Fibroblast of skin of abdomen (primary cell): ENCODE measurements at places on chromosomes 4 and X.

- DNase-seq = no peak
Observed at GRCh38 chrX:121823406-121823805, 776.0 kb downstream of the GLUD2 start.

GRCh38 chr4:102338405-102338804 is 6.9 kb downstream of the SLC39A8 start:
- no peak for DNase-seq

DNA sequence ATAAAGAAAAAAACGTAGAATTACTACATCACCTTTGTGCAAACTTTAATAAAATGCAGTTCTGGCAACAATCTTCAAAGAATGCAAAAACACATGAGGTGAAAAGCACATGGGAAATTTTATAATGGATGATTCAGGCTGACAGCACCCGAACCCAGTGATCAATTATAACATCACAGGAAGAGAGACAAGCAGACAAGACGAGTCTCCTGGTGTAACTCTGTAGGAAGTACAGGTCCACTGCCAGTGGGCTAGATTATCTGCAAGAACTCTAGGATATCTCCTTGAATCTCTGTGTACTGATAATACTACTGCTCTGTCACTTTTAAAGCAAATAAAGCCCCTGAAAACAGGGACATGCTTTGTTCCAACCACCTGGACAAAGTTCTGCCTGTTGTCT is 58.9 kb upstream of the NXF3 start:
- peak; percentile 9 for DNase-seq

- DNase-seq = no peak
Observed at GRCh38 chrX:72373136-72373535, 67.4 kb upstream of the CITED1 start.

DNA sequence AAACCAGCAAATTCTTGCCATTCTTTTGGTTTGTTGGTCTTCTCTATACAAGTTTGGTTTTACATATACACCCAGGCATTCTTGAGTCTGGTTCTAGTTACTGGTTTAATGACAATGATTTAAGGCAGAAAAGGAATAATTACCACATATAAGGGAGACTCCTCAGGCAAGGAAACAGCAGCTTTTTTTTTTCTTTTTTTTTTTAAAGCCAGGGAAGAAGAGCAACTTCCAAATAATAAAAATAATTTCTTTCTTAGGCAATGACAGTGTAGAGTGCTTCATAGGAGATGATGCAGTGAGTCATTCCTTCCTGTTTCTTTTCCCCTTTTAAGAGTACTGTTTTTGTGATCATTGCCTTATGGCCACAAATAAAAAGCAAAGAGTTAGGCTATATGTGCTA is 289.7 kb downstream of the DKK2 start:
- peak; percentile 96 for DNase-seq

DNA sequence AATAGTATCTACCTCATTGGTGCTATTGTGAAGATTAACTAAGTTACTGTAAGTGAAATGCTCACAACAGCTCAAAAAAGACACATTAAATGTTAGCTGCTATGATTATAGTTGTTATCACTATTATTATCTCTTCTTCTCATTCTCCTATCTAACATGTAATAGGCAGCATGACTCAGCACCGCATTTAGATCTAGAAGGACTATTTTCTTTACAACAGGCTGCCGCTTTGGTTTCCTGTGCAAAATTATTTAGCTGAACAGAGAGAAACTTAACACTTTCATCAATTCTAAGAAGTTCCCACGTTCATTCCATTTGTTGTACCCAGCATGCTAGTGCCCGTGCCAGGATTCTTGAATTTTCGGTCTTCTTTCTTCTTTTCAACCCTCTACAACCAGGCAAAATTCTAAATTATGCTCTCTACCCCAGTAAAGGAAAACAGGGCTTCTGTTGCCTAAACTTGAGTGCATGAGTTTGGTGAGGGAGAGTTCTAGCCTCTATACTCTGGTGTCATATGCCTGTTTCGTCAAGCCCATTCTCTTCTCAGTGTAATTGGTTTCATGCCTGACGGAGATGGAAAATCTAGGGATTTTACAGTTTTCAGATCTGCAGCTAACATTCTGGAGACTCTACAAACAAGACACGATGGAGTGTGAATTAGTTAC is 378.9 kb downstream of the PPP1R2C start:
- no peak for DNase-seq

- DNase-seq = no peak
Observed at GRCh38 chrX:138690591-138690990, 20.9 kb downstream of the FGF13 start.

GRCh38 chrX:134758652-134759051 is 100.4 kb upstream of the PLAC1 start:
- no peak for DNase-seq

- no peak for DNase-seq
Observed at GRCh38 chrX:15820106-15821073, 30.1 kb downstream of the ZRSR2 start.

GRCh38 chr4:69831646-69832325 is 28.2 kb downstream of the SULT1E1 start:
- no peak for DNase-seq

- DNase-seq = no peak
Observed at GRCh38 chrX:24314019-24314635, at the start of gene SUPT20HL2. TSS of gene SUPT20HL2 (minus strand) at chrX:24314069. CDS start at chrX:24313315, 754 bp downstream.

DNA sequence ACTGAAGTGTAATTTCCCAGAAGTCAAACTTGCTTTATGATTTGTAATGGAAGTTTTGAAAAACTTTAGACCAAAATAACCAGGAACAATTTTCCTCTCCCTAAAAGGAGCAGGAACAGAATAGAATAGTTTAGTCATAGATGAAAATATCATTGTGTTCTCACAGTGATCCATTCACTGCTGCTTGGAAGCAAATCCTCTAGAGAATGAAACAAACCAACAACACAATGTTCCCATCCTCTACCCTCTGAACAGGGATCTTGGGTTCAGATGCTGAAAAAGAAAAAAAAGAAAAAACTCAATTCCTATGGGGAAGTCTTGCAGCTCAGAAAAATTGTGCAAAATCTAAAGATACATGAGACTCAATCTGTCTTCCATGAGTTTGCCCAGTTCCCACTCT is 12.2 kb downstream of the DSPP start:
- no peak for DNase-seq

GRCh38 chr4:166274136-166274761 is 401.2 kb downstream of the TLL1 start:
- DNase-seq = peak; percentile 57
